ENCODE measurements at places on chromosomes 5 and 9.

DNA sequence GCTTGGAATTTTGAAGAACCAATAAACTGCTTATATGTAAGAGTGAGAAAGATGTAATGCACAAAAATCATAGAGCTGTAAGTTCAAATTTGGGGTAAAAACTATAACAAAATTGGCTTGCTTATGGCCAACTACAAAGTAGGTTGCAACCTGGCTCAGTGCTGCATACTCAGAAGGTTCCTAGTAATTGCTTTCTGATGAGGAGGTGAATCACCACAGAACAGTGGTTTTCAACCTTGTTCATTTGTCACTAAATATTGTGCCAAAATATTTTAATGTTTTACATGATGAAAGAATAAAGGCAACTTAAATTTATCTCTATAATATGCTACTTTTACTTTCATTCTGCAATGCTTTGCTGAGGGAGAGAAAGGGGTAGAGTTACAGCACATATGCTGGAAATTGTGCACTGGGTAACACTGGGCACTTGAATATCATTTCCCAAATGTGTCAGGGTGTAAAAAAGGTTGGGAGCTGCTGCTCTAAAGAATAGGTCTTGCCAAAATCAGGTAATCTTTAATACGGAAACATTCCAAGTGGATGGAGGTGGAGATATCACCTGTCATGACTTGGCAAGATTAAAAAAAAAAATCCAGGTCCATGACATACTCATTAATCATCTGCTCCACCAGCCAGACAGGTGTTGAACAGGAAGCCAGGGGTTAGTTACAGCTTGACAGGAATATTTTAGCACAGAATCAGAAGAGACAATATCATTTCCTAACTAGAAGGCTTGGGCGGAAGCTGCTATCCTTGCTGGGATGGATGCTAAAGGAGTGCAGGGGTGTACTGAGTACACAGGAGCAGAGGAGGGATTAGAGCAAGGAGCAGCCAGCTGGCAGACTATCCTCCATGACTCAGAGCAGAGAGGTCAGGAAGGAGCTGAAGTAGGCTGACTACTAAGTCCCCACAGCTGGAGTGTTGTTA lies 34.6 kb upstream of the CCL21 start:
- DNase-seq = no peak

DNA sequence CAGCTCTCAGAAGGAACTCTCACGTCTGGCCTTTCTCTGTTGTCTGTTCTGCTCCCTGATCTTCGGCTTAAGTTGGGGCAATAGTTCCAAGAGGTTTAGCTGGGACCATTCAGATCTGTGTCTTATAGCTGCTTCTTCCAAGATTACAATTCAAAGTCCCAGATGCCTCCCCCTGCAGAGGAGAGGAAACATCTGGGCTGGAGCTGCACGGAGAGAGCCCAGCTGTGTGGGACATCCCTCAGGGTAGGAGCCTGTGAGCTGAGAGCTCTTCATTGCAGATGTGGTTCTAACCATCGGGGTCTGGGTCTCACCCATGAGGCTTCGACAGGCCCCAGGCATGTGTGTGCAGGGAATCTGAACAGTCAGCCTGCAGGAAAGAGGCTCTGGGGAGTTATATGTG lies 9.0 kb upstream of the PHF19 start:
- no peak for DNase-seq

DNA sequence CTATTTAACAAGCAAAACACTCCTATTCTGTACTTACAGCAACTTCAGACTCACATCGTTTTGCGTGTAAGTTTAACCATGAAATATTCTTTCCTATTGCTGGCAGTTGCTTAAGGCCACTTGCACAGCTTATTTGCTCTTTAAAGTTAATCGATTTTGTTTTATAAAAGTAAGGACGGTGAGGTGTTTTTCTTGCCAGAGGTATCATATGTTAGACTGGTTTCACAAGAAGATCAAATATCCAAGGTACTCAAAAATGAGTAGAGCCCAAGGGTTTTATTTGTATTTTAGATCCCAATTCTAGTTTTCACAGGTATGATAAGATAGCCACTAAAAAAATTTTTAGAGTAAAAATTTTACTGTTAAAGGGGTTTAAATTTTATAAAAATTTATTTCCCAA lies 16.2 kb downstream of the CLINT1 start:
- no peak for DNase-seq

- no peak for DNase-seq
Measured at GRCh38 chr9:70222354-70222753, 36.4 kb upstream of the SMC5 start.

DNA sequence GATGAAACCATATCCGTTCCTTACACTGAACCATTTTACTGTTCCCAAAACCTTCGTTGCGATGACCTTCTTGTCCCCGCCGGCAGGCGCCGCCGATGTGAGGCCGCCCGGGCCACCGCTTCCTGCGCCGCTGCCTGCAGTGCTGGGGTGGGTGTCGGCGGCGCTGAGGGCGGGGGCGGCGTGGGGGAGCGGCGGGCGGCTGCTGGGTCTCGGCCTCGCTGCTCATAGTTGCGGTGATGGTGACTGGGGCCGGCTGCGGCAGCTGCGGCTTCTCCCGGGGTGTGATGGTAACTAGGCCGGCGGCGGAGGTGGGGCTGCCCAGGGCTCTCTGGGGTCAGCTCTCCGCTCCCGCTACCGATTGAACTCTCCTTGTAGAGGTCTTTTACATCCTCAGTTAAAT lies 14.1 kb upstream of the OR2S2 start:
- DNase-seq = no peak

DNA sequence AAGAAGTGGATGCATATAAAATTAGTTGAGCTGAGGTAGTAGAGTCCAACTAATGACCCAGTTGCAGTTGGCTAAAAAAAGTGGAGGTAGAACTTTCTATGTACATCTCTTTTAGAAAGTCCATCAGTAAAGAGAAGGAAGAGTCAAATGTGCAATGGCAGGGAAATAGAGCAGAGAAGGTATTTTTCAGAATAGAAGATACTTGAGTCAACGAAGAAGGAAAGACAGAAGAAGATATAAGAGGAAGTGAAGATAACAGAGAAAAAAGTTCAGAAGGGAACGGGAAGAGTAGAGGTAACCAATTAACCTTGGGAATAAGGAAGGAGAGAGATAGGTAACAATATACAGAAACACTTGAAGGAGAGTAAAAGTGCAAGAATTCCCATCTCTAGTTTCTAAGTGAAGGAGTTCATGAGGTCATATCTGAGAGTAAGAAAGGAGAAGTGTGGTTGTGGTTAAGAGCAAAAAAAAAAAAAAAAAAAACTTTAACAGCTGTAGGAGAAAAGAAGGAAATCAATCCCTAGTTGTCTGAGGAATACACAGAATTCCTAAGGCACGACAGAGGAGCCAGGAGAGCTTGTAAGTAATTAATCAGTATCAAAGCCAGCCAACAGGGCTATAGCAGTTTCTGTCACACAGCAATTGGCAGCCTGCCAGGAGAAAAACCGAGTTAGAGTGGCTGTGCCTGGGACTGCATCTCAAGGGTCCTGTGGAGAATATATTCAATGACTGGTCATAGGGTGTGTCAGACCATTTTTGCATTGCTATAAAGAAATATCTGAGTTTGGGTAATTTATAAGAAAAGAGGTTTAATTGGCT lies 61.0 kb downstream of the ARL15 start:
- peak; percentile 51 for DNase-seq

DNA sequence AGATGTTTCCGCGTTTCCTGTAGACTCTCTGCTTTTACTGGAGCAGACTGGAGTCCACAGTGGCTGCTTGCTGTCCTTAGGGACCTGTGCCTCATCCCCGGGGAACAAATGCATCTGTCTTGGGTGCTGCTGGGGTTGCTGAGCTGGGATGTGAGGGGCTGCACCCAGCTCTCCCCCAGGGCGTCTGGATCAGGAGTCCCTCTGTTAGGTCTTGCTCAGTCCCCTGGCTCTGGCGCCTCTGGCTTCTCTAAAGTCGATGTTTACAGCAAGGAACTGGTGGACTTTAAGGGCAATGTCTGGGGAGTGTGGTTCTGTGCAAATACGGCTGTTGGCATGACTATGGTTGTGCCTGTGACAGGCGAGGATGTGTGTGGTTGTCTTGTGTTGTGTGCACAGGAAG lies 91.4 kb downstream of the CACNA1B start:
- no peak for DNase-seq

DNA sequence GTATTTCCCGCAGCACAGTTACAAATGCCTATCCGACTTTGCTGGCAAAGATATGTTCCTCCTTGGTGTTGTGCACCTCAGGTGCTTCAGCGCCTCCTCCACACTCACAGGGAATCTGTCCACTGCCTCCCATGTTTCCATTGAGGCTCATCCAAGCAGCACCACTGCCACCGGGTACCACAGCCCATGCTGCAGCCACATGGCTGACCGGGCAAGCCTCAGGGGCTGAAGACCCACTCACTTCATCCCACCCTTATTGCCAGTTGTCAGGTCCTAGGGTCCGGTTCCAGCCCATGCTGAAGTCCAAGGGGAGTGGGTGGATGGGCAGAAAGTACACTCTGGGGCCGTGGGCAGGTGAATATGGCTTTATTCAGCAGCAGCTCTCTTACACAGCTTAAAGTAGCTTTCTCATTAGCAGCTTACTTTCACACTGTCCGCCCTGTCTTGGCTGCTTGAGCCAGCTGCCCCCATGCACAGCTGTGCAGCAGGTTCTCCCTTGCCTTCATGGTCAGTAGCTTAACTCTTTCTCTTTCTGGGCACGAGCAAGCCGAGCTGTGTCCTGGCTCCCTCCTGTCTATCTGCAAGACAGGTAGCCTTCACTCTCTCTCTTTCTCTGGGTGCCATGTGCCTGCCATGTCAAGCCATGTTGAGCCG lies 1052.3 kb downstream of the PTPRD start:
- no peak for DNase-seq

GRCh38 chr9:73166468-73166867 lies 14.8 kb downstream of the ANXA1 start:
- DNase-seq = no peak

DNA sequence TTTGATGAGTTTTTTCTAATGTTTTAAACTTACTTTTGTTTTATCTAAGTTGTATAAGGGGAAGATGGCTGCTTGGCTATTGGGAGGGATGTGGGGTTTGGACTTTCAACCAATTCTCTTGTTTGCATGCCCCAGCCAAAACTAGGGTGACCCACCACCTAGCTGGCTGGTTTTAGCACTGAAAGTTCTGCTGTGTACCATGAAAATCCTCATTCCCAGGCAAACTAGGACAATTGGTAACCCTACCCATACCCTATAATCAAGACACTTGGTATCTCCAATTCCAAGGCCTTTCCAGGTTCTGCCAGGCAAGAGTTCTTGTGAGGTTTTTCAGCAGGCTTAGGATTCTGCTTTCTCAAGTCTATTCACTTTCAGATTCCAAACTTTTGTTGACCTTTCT lies 13.1 kb downstream of the RAB3C start:
- no peak for DNase-seq

All from SK-N-DZ (cell line).